Retina (tissue), 1 donor: ENCODE measurements at places on chromosomes 2 and 18.

DNA sequence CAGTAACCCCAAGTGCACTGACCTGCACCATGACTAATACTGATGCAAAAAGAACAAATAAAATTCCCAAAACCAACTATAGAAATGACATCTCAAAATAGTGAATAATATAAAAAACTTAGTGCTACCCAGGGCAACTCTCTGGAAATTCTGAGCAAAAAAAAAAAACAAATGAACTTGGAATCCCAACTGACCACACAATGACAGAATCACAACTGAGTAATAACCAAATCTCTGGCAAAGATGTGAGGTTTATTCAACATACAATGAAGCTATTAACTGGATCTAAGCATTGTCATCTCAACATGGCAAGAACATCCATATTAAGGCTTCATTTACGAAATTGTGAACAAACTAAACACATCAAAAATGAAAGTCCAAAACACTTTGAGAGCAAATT, 22.7 kb downstream of the EXOC6B start:
- DNase-seq: no peak

DNA sequence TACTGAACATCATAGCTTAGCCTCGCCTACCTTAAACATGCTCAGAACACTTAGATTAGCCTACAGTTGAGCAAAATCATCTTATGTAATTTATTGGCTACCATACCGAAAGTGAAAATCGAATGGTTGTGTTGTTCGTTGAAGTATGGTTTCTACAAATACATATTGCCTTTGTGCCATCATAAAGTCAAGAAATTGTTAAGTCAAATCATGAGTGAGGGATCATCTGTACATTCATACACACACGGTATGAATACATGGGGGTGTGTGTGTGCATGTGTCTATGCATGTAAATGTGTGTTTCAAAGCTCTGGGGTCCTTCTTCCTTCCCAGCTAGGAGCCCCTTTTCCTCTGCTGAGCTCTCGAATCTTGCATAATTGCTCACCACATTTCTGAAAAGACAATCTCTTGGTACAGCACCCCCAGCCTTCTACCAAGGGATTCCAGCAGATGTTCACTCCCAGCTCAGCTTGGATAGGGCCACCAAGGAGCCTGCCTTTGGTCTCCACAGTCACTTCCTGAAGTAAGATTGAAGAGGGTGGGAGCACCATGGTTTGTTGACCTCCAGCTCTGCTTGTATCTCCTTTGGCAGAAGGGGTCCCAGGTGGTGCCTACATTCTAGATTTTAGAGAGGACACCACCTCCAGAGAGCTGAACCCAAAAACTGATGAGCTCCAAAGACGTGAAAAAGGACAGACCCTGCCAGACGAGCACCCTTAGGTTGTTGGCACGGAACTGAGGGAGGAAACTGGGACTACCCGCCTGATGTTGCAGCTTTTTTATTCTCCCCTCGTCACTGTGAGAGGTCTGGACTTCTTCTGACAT, 33.2 kb upstream of the CYP1B1 start:
- no peak for DNase-seq

DNA sequence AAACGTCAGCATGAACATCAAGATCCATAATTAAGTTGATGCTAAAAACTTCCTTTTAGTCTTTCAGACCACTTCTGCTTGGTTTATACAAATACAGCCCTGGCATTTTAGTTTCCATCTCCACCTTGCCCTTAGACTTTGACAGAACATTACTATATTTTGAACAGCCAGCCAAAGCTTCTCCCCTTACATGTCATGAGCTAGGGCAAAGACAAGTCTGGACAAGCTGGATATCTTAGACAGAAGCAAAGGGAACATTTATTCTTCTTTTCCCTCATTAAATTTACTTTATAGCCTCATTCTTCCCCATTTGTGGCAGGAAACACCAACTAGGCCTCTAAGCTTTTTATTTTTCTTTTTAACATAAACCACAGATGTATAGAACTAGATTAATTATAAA, 403.3 kb downstream of the SUCLG1 start:
- DNase-seq: no peak

- no peak for DNase-seq
Measured at GRCh38 chr18:59623456-59624368, 73.5 kb downstream of the CCBE1 start.

GRCh38 chr2:237697586-237698357, 70.4 kb downstream of the LRRFIP1 start:
- DNase-seq: no peak

DNA sequence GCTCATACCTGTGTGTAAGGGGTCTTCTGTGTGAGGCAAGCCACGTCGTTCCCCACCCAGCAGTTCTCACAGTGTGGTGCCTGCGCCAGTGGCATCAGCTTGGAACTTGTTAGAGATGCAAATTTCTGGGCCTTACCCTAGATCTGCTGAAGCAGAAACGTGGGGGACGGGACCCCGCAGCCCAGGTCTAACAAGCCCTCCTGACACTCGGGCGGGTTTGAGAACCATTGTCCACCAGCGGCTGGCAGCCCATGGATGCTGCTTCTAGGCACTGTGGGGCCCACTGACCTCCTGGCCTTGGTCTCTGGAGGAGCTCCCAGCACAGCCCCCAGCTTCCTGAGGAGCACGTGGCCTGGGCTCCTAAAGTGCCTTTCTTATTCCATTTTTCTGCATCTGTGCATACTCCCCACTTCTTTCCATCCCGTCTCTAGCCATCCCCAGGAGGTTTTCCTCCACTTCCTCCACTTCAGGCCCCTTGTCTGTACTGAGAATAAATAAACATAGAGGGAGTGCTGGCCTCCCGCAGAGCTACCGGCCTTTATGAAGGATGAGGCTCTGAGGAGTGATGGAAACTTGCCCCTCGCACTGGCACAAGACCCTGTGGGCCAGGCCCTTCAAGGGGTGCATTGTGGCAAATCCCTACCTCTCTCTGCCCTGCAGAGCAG, 94.3 kb downstream of the GALR1 start:
- no peak for DNase-seq

DNA sequence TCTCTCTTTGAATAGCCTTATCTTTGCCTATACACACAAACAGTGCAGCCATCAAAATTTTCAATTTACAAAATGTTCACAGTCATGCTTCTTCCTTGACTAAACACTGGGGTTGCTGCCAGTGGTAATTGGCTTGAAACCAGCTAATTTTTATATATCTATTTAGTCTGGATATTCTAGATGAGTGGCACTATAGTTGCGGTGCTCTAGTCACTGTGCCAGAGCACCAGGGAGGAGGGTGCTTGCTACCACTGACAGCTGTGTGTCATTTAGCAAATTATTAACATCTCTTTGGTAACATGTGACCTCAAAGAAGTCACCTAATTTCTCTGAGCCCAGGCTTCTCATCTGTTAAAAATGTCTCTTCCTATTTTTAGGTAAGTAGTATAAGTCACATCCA, 130.4 kb downstream of the MEIS1 start:
- DNase-seq: no peak

DNA sequence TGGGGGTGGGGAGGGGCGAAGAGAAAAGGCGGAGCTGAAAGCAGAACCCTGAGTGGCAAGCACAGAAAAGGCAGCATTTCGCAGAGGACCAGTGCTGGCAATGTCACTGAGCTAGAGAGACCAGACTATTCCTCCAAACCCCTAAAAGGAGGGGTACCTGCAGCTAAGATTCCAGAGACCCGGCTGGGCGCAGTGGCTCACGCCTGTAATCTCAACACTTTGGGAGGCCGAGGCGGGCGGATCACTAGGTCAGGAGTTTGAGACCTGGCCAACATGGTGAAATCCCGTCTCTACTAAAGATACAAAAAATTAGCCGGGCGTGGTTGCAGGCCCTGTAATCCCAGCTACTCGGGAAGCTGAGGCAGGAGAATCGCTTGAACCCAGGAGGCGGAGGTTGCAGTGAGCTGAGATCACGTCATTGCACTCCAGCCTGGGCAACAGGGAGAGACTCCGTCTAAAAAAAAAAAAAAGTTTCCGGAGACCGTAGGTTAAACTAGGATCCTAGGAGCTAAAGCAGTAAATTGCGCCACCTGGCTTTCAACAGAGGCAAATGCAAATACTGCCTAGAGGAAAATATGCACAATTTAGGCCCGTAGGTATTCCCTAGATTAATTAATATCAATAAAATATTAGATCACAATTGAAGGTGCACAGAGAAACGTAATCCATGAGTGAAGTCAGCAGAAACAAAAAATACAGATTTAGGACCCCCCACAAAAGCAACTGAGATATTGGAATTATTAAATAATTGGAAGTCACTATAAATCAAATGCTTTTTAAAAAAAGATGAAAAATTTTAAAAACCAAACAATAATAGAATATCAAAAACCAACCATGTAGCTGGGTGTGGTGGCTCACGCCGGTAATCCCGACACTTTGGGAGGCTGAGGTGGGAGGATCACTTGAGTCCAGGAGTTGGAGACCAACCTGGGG, 4.9 kb downstream of the UCN start:
- DNase-seq: peak; percentile 57

DNA sequence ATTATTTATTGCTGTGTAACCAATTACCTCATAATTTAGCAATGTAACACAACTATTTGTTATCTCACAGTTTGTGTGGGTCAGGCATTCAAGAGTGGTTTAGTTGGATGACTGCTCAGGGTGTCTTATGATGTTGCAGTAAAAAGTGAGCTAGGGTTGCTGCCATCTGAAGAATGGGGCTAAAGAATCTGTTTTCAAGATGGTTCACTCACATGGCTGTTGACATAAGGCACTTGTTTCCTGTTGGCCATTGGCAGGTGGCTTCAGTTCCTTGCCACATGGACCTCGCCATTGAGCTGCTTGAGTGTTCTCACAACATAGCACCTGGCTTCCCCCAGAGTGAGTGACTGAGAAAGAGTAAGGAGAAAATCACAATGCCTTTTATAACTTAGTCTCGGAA, 123.2 kb downstream of the TMEM17 start:
- DNase-seq: no peak

- DNase-seq: no peak
Measured at GRCh38 chr2:240787521-240788472, 32.2 kb downstream of the KIF1A start.

- peak; percentile 61 for DNase-seq
Measured at GRCh38 chr2:263774-264492, at the start of gene SH3YL1. Gene SH3YL1, minus strand, starts transcription at chr2:264032. Its CDS starts 48 bp downstream, at chr2:263984.

DNA sequence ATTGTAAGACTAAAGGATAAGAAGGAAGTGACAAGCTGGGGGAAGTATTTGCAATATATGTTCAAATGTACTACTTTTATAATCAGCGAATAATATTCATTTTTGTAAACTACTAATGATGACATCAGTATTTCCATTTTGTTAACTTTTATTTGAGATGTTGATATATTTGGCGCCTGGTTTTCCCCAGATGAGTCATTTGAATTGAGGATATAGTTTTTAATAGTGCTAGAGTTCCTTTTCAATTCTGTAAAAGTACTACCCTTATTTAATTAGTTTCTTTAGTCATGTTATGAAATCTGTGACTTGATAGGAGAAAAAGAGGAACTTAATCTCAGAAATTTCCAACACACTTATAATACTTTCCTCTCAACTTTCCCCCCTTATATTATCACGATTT, 495.3 kb downstream of the IRS1 start:
- DNase-seq: no peak

- no peak for DNase-seq
Measured at GRCh38 chr18:27862041-27862682, 314.8 kb downstream of the CDH2 start.

DNA sequence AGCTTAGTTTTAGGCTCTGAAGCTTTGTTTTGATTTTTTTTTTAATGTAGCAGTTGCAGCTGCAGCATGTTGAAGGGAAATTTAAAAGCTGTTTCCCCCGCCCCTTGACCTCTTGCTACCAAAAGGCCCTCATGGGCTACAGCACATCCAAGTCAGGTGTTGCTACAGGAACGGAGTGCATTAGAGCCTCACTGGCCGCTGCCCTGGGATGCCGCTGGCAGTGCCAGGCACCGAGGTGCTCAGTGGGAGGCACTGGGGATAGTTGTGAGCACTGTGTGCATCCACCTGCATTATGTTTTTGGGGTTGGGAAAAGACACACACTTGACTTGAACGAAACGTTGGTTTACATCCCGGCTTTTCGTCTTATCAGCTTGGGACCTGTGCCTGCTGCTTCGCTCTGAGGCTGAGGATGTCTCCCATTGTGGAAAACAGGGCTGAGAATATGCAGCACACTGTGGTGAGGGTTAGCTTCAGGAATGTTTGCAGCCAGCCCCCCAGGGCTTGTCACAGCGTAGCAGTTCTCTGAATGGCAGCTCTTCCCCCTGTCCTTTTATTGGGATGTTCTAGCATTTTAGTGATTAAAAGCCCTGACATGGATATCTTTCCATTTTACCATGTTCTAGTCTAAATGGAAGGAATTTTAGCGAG, 24.1 kb downstream of the DCDC2C start:
- DNase-seq: peak; percentile 28

DNA sequence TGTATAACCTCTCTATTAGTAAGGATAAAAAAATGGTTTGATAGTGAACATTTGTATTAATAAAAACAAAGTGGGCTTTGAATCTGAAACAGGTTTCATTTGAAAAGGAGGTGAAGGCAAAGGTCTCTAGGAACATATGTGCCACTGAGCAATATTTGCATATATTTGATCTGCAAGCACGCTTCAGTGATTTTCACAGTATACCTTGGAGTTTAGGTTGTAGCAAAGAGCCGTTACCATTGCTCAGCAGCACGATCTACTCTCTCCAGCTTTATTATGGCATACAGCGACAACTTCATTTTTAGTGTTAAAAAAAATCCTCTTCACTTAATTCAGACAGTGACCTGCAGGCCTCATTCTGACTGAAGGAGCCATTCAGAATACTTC, 75.8 kb upstream of the ZEB2 start:
- no peak for DNase-seq

- no peak for DNase-seq
Measured at GRCh38 chr18:6546229-6546628, 131.5 kb upstream of the L3MBTL4 start.

DNA sequence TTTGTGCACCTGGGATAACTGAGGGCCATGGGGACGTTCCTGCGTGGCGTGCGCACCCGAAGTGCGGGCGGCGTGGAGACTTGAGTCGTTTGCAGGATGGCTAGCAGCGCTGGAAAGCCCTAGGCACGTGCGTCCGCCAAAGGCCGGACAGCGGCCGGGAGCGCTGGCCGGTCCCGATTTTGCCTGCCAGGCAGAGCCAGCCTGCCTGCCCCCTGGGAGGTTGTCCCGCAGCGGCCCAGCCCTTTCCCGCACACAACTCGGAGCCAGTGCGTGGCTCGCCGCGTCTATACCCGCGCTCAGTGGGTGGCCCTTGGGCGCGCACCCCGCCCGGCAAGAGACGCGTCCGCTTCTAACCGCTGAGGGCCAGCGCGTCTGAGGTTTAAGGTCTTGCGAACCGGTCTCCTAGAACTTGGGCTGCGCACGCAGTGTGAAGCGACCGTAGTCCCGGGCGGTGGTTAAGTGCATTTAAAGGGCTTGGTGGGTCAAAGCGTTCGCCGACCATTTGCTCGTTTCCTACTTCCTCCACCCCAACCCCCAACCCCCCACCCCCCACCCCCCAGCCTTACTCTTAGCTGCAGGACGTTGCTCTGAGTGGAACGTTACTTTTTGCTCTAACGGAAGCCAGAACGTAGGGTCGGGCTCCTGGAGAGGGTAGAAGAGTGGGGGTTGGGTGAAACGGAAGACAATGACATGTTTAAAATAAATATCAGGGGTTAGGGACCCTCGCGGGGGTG, 627 bp downstream of the CDCA7 start:
- DNase-seq: peak; percentile 91

- DNase-seq: no peak
Measured at GRCh38 chr2:181977661-181978350, 7.8 kb upstream of the PPP1R1C start.
